ENCODE measurements at places on chromosomes 4 and X. TPM values are rescaled to one million over a fixed set of nuclear protein-coding genes. Genes with fewer than 3 reads are reported as not detected.

GRCh38 chr4:6362896-6363295, 93.2 kb downstream of the WFS1 start:
- DNase-seq = peak; percentile 24

DNA sequence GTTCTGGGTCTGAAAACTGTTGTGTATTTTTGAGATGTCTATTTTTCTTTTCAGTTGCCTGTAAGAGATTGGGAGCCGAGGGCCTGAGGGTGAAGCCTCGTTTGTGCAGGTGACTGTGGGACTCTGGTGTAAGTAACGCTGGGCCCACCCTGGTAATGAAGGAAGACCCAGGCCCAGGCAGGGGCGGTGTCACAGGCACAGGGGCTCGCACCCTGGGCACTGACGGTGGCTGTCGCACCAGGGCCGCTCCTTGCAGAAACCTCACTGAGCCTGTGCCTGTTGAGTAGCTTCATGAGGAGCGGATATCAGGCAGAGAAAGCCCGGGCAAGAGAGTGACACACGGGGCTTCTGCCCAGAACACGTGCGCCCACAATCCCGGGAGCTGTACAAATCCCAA, 541.4 kb downstream of the TRIML1 start:
- DNase-seq = no peak

The SCD5 gene
- total RNA-seq = 0.52 TPM

The SMIM9 gene
- total RNA-seq = not detected
